ENCODE measurements at places on chromosomes 2 and 18.

DNA sequence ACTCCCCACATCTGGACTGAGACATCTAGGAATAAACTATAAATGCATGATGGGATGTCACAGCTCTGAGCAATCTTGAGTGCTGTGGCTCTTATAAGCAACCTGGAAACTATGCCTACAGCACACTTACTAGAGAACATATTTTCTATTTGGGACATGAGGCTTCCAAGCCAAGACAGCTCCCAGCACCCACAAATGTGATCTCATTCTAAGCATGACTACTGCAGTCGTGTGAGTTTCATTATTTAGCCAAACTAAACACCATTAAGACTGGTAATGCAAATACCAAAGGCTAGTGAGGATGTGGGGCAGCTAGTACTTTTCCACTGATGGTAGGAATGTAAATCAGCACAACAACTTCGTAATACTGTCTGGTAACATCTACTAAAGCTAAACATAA lies 72.5 kb downstream of the RTTN start:
- no peak for DNase-seq

- no peak for DNase-seq
Measured at GRCh38 chr2:73162856-73163391, 39.5 kb upstream of the NOTO start.

- DNase-seq = no peak
Measured at GRCh38 chr2:127164761-127165538, 55.1 kb downstream of the CYP27C1 start.

DNA sequence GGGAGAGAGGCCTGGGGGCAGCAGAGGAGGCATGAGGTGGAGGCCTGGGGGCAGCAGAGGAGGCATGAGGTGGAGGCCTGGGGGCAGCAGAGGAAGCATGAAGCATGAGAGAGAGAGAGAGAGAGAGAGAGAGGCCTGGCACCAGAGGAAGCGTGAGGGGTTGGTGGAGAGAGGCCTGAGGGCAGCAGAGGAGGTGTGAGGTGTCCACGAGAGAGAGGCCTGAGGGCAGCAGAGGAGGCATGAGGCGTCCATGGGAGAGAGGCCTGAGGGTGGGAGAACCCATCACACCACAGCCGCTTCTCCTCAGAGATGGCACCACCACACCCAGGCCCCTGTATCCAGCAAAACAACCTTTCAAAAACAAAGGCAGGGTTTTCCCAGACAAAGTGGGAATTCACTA lies 55.7 kb upstream of the KCNG2 start:
- no peak for DNase-seq

GRCh38 chr18:45353530-45353929 lies 261.7 kb upstream of the SLC14A2 start:
- DNase-seq = no peak

GRCh38 chr2:23522726-23523372 lies 137.9 kb downstream of the KLHL29 start:
- DNase-seq = no peak

GRCh38 chr2:10447300-10447894 lies 730 bp downstream of the ODC1 start:
- no peak for DNase-seq

GRCh38 chr2:160457588-160457987 lies 36.0 kb downstream of the RBMS1 start:
- DNase-seq = no peak

- no peak for DNase-seq
Measured at GRCh38 chr2:20976527-20976926, 67.3 kb downstream of the APOB start.

DNA sequence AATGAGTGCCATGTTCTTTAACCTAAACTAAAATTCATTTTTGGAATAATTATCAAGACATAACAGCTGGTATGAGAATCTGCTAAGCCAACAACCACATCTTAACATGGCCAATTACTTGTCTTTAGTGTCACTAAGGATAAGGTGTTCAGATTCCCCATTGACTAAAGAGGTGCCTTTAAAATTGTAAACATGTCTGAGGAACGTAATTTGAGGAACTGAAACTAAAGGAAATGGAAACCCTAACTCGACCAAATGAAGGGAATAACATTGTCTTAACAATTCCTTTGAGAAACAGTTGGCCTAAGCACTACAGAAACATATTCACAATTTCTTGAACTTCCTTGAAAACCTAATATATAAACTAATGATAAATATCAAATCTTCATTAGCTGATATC lies 355.4 kb upstream of the GULP1 start:
- DNase-seq = no peak

- peak; percentile 80 for DNase-seq
Measured at GRCh38 chr18:50268022-50268747, 1.9 kb upstream of the CFAP53 start.

GRCh38 chr2:33531549-33532059 lies 55.2 kb downstream of the RASGRP3 start:
- DNase-seq = no peak

- DNase-seq = no peak
Measured at GRCh38 chr2:124343827-124344498, 318.9 kb downstream of the CNTNAP5 start.

DNA sequence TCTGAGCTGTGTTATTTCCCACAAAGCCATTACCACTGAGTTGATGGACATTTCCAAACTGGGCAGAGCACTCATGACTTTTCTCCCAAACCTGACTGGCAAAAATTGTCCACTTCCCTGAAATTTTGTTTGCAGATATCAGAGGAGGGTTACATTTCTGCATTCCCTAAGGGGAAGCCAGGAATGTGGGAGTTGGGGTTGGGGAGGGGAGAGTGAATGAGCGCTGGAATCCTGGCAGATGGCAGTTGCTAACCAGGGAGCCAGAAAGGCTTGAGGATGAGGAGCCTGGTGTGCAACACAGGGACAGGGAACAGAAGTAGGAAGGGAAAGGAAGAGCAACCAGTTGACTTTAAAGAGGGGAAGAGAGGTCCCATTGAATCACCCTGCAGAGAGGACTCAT lies 14.0 kb upstream of the CCNYL1 start:
- no peak for DNase-seq

GRCh38 chr2:3107567-3107966 lies 270.1 kb downstream of the EIPR1 start:
- no peak for DNase-seq

DNA sequence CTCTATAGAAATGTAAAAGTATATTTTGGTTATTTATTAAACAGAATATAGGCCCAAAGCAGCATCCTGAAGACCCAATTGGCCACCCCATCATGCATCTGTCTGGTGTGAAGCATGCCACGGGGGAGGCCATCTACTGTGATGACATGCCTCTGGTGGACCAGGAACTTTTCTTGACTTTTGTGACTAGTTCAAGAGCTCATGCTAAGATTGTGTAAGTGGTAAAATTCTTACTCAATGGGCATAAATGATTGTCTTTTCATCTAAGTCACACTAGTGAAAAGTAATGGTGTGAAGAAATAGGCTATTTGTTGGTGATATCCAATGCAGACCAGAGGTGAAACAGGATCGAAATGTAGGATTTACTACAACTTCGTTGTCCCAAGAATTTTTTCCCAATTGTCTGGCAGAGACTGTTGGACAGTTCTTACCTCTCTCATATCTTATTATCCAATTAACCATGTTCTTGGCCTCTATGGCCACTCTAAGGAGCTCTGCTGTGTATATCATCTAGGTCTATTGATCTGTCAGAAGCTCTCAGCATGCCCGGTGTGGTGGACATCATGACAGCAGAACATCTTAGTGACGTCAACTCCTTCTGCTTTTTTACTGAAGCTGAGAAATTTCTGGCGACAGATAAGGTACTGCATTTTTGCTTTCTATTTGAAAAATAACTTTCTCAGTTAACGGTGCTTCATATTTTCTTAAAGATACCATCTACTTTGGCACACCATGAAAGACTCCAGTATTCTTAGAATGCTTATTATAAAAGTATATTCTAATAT lies 35.0 kb downstream of the AOX1 start:
- DNase-seq = no peak

GRCh38 chr18:46414863-46415262 lies 242.2 kb downstream of the LOXHD1 start:
- no peak for DNase-seq

- no peak for DNase-seq
Measured at GRCh38 chr2:101995019-101995418, 3.3 kb downstream of the IL1R2 start.

DNA sequence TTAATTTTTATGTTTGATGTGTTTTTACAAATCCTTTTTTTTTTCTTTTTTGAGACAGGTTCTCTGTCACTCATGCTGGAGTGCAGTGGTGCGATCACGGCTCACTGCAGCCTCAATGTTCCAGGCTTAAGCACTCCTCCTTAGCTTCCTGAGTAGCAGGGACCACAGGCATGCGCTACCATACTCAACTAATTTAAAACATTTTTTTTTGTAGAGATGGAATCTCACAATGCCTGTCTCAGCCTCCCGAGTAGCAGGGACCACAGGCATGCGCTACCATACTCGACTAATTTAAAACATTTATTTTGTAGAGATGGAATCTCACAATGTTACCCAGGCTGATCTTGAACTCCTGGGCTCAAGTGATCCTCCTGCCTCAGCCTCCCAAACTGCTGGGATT lies 3.2 kb downstream of the NOTO start:
- DNase-seq = no peak

DNA sequence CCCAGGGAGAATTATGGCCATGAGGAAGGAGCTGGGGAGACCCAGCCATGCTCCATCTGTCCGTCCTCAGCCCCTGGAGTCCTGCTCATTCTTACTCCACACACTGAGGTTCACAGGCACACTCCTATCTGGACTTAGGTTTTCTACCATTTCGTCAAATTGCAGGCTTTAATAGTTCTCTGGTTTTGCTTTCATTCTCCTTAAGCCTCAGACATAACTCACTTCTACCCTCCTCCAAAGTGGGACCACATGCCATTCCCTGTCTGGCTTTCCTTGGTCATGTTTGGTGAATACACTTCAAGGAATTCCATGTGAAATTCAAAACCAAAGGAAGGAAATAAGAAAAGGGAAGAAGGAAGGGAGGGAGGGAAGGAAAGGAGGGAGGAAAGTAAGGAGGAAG lies 115.7 kb downstream of the CMPK2 start:
- no peak for DNase-seq

DNA sequence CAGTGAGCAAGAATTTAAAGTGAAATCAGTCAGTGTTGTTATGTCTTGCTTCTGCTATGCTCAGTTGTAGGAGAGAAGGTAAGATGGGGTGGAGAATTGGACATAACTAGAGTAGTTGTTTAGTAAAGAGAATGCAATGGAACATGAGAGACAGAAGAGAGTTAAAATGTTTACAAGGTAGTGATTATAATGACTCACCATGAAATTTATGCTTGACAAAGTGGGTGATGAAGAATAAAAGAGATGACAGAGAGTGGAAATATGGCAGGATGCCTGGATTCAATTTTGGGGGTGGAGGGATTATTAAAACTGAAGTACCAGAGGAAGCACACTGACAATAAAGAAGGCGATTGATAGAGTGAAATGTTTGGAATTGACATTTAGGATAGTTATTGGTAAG lies 10.6 kb downstream of the SCG2 start:
- no peak for DNase-seq

- no peak for DNase-seq
Measured at GRCh38 chr2:54590216-54591120, 133.0 kb upstream of the EML6 start.

GRCh38 chr18:21851327-21851961 lies 110.9 kb downstream of the MIB1 start:
- DNase-seq = no peak

DNA sequence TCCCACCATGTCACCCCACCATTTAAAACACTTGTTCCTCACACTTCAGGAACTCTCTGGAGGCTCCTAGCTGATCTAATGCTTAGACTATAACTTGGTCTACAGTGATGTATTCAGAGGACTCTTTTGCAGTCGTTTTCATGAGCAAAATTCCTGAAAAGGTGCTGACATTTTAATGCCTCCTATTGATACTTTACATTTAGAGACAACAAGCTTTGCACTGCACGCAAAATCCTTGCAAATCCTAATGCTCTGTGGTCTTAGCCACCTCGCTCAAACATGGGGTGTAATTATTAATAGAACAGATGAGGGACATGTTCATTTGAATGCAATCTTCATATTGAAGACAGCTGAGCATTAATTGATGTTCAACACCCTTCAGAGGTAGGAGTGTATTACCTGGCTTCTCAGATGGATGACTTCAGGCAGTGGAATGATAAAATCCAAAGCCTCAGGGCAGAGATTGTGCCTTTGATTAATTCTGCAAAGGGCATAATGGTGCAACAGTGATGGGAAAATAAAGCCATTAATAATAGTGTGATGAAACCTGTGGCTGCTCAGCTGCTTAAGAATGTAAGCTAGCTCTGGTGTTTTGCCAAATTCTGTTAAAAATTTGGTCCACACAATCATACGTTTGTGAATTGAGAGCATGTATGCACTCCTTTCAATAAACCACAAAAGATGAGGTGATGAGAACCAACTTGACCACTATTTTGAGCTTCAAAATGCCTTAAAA lies 5.4 kb downstream of the CTAGE1 start:
- no peak for DNase-seq

GRCh38 chr18:3466045-3466444 lies 16.1 kb downstream of the TGIF1 start:
- DNase-seq = no peak

GRCh38 chr2:143907801-143908200 lies 612.1 kb downstream of the ZEB2 start:
- DNase-seq = no peak

DNA sequence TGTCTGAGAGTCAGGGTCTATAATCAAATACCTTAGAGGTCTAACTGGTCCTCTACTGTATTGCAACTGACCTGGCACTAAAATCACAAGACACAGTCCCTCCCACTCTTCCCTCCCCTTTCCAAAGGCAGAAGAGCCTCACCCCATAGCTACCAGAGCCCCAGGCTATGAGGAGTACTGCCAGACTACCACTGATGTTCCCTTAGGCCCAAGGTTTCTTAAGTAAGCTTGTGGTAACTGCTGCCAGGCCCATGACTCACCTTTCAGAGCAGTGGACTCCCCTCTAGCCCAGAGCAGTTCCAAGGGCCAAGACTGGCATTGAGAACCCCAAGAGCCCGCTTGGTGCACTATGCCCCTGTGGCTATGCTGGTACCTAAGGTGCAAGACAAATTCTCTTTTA lies 1193.4 kb downstream of the DSC3 start:
- DNase-seq = no peak

DNA sequence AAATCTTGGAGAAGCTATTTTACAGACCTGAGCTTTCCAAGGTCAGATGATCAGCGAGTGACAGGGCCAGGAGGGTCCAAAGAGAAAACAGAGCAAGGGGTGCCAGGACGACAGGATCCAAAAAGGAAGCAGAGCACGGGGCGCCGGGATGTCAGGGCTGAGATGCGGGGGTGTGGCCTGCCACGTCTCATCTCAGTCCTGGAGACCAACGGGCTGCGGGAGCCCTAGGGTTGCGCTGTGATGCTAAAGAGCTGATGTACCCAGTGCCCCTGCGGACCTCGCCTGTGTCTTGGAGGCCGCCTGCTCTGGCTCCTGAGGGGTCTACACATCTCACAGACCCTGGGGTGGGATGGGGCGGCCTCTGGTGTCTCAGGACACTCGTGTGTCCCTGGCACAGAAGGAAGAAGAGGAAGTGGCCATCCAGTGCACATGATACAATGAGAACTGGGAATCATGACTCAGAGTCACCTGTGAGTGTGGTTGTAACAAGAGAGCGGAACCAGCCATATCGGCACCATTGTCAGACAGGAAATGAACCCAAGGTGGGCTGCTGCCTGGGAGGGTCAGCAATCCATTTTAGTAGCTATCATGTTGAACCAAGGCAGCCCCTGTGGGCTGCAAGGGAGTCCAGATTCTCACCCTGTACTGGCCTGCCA lies 97.8 kb downstream of the MYT1L start:
- DNase-seq = no peak

GRCh38 chr2:109613081-109613921 lies 465 bp downstream of the SEPTIN10 start:
- DNase-seq = no peak
